ENCODE measurements at places on chromosomes 4 and X.

- DNase-seq: peak; percentile 24
These were observed 52.9 kb upstream of the HPF1 start for GRCh38 chr4:169810325-169811323.

GRCh38 chr4:81505004-81505598 is 33.4 kb upstream of the RASGEF1B start:
- DNase-seq: peak; percentile 24

- no peak for DNase-seq
These were observed 116.1 kb upstream of the PLAC1 start for GRCh38 chrX:134774190-134775048.

DNA sequence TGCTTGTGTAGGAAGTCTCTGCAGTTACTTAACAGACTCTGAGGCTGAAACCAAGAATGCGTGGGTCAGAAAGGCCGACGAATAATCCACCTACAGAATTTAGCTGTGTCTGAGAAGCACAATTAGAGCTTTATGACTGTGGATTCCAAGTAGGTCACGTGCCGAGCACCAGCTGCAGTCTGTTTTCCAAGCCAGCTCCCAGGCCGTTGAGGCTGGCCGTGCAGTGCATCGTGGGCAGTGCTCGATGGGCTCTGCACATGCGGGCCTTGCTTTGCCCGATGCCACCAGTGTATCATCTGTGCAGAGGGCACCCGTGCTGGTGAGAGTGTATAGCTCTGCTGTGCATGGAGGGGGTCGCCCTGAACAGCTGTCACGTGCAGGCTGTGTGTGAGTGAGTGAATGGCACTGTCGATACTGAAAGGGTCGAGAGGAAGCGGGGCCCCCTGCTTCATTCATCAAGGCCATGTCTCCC is 67.5 kb upstream of the CLDN34 start:
- peak; percentile 69 for DNase-seq

- no peak for DNase-seq
These were observed 25.7 kb upstream of the SLC7A11 start for GRCh38 chr4:138267835-138268234.

- DNase-seq: no peak
These were observed 505.7 kb downstream of the ZNF674 start for GRCh38 chrX:46039526-46039925.

DNA sequence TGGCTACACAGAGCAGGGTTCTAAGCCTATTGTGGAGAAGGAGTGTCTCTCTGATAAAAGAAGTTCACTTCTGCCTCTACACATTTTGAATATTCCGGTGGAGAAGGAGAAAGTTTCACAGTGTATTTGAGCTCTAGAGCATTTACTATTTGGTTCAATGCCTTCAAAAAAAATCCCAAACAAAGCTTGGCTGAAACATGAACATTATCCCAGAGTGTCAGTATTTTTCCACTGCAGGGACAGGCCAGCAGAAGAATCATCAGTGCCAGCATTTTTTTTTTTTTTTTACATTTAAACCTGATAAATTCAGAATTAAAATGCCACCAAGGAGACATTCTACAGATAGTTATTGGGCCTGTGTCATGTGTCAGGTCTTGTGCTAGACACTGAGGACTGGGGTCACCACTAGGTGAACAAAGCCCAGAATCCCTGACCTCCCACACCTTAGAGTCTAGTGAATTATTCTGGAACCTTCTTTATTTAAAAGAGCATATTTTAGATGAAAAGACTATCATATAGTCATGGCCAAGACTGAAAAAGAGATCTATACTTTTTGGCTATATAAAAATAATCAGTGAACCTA is 48.0 kb upstream of the NAP1L5 start:
- no peak for DNase-seq

DNA sequence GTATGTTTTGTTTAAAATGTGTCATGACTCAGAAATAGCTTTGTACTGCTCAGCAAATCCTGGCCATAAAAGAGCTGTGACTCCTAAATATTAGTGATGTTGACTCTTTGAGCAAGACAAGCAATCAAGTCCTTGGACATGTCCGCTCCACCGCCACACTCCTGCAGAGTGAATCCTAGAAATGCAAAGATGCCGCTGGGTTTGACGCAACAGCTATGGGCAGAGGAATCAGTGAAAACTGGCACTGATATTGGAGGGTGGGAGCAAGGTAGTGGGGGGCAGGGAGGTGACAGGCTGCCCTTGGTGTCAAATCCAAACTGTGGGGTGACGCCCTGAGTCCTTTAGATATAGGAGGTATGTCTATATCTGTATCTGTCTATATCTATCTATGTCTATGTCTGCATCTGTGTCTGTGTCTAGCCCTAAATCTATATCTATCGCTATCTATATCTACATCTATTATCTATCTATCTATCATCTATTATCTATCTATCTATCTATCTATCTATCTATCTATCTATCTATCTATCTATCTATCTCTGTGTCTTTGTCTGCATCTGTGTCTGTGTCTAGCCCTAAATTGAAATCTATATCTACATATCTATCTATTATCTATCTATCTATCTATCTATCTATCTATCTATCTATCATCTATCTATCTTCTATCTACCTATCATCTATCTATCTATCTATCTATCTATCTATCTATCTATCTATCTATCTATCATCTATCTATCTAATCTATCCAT is 129.7 kb downstream of the CPE start:
- DNase-seq: no peak

- DNase-seq: no peak
These were observed 508.7 kb downstream of the ZNF674 start for GRCh38 chrX:46036508-46036907.

DNA sequence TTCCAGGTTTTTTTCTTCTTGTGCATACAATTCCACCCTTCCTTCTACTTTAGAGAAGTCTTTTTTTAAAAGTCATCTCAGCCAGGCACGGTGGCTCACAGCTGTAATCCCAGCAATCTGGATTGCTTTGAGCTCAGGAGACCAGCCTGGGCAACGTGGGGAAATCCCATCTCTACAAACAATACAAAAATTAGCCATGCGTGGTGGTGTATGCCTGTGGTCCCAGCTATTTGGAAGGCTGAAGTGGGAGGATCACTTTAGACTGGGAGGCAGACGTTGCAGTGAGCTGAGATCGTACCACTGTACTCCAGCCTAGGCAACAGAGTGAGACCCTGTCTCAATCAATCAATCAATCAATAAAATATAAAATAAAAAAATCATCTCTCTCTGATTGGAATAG is 14.8 kb downstream of the ELOVL6 start:
- no peak for DNase-seq

DNA sequence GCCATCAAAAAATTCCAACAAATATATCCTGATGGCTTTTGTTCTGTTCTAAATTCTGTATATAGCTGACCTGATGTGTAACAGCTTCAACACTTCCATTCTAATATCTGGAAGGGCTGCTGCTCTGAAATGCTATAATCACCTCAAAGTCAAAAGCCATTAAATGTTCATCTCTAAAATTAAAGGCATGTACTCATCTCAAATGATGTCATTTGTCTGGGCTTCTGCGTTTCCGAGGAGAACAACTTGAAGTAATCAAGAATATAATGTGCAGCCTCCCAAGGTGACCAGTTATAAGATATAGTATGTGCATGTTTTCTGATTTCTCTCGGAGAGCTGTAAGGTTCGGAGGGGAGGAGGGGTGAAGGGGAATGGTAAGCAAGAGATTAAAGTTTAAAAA is 237.6 kb downstream of the SCFD2 start:
- no peak for DNase-seq

DNA sequence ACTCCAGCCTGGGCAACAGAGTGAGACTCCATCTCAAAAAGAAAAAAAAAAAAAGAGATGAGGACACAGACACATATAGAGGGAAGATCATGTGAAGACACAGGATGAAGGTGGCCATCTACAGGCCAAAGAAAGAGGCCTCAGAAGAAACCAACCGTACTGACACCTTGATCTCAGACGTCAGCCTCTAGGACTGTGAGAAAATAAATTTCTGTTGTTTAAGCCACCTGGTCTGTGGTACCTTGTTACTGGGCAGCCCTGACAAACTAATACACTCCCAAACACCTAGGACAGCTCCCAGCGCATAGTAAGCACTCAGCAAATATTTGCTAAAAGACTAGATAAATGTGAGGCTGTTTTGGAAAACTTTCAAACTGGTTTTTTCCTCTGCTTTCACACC is 59.2 kb upstream of the SMIM10 start:
- no peak for DNase-seq

- DNase-seq: no peak
These were observed 211.4 kb downstream of the ARHGAP24 start for GRCh38 chr4:85686398-85686797.

- DNase-seq: no peak
These were observed 61.6 kb downstream of the SEC24D start for GRCh38 chr4:118774321-118774720.

DNA sequence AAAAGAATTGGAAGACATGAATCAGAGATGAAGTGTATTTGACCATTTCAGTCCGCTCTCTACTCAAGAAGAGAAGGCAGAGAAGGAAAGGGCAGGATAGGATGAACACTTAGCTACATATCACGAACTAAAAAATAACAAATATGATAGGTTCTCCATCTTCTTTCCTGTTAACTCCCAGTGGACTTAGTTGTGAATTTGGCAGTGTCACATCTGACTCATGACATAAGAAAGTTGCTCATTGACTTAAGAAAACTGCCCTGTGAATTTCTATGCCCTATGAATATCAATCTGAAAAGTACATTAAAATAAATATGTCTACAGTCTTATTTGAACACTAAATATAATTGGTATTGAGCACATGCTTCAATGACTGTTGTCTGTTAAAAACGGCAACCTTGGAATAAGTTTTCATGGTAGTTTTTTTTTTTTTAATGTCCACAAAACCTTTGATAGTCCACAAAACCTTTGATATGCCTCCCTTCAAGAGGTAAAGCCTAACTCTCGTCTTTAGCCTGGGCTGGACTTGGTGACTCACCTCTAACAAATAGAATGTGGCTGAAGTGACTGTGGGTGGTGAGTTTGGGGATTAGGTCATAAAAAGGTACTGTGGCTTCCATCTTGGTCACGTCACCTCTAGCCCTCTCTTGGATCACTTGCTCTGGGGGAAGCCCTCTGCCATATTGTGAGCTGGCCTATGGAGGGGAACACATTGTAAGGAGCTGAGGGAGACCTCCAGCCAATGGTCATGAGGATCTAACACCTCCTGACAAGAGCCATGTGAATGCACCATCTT is 184.7 kb upstream of the S100G start:
- DNase-seq: no peak

- DNase-seq: no peak
These were observed 140.5 kb downstream of the PACRGL start for GRCh38 chr4:20840648-20841190.
